ENCODE measurements at places on chromosomes 3 and 15.

- DNase-seq: no peak
Measured at GRCh38 chr3:4693620-4694019, 200.5 kb downstream of the ITPR1 start.

GRCh38 chr3:124303305-124303910 lies 311.5 kb upstream of the ROPN1 start:
- no peak for DNase-seq

- DNase-seq: no peak
Measured at GRCh38 chr3:65112751-65113300, 425.0 kb upstream of the ADAMTS9 start.

- no peak for DNase-seq
Measured at GRCh38 chr3:124680521-124680920, 49.7 kb upstream of the UMPS start.

- no peak for DNase-seq
Measured at GRCh38 chr3:183193762-183194689, 31.5 kb upstream of the LAMP3 start.

- DNase-seq: no peak
Measured at GRCh38 chr15:58352026-58352929, 79.5 kb upstream of the LIPC start.

GRCh38 chr3:115227461-115227860 lies 80.4 kb upstream of the ZBTB20 start:
- DNase-seq: no peak

- peak; percentile 74 for DNase-seq
Measured at GRCh38 chr3:111071257-111072030, at the start of gene NECTIN3. NECTIN3 (plus strand) TSS chr3:111071816; CDS start chr3:111072018, 202 bp downstream.

GRCh38 chr15:40511093-40511471 lies 40.3 kb downstream of the CHST14 start:
- DNase-seq: no peak

- no peak for DNase-seq
Measured at GRCh38 chr15:89436560-89437311, 59.6 kb downstream of the RHCG start.

DNA sequence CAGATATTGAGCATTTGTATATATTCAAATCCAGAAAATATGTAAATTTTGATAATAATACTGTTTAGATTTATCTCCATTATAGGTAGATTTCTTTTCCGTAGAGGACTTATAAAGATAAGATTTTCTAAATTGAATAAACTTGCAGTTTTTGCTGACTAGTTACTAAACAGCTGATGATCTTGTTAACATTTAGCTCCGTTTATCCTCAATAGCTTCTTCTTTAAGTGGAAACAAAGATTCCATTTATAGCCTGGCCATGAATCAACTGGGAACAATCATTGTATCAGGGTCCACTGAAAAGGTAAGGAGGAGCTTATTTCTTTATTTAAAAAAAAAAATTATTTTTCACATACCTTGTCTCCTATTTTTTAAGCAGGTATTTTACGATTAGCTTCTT lies 16.7 kb downstream of the WDR48 start:
- no peak for DNase-seq

DNA sequence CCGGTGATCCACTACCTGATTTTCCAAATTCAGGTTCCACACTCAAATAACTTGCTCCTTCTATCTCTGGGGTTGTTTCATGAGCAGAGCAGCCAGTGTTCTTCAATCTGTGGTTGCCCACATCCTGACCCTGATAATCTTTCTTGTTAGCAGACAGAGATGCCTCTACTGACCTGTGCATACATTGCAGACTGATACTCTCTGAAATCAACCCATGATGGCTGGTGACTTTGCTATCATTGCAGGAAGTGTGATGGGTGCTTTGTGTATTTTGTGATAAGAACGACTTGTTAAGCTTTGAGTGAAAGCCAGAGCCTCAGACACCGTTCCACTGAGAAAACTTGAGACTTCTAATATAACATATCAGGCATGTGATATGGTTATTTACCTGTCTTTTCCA lies 39.9 kb downstream of the GATM start:
- DNase-seq: no peak

- no peak for DNase-seq
Measured at GRCh38 chr3:189507856-189508255, 123.3 kb upstream of the TP63 start.

- no peak for DNase-seq
Measured at GRCh38 chr15:91857772-91858171, 4.3 kb downstream of the SLCO3A1 start.

GRCh38 chr3:13762906-13763305 lies 117.0 kb downstream of the WNT7A start:
- no peak for DNase-seq

DNA sequence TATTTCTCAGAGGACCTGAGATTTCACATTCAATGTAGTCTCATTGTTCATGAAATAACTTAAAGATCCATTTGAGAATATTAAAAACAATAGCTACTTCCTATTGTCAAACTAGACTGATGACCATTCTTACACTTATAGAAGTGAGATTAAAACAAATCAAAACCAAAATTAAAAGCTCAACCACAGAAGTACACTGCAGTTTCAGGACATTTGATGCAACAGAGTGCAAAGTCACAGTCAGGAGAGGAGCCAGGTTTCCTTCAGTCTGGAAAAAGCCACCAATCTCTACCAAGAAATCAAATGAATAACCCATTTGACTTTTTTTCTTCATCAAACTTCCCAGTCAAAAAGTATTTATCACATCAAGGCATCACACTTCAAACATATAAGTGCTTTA lies 5.5 kb downstream of the CCPG1 start:
- DNase-seq: no peak

DNA sequence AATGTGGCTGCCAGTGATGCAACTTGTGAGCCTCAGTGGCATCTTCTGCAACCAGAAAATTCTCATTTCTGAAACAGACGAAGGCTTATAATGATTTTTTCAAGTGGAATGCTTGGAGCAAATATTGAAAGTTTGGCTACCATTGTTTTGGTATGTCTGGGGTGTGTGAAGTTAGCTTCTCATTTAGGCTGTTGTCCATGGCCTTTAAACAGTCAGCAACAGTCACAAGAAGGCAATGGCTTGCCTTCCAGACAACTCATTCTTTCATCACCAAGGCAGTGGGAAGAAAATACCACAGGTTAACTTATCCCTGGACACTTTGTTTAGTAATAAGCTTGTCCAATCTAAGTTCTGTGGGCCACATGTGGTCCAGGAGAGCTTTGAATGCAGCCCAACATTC lies 4.7 kb upstream of the BNC1 start:
- no peak for DNase-seq
